ENCODE measurements at places on chromosomes 7 and 10.

DNA sequence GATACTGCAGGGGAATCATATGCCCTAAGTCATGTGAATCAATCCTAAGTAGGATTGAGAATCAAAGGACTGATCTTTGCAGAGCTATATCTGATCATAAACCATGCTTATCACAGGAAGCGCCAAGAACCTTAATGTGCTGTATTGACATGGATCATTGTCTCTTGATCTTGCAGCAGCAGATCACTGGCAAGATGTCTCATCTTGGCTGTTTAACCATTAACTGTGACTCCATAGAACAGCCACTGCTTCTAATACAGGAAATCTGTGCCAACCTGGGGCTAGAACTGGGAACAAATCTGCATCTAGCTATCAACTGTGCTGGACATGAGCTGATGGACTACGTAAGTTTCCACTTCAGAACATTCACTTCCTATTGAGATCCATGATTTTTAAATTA, 21.6 kb downstream of the ENO4 start:
- DNase-seq: no peak

DNA sequence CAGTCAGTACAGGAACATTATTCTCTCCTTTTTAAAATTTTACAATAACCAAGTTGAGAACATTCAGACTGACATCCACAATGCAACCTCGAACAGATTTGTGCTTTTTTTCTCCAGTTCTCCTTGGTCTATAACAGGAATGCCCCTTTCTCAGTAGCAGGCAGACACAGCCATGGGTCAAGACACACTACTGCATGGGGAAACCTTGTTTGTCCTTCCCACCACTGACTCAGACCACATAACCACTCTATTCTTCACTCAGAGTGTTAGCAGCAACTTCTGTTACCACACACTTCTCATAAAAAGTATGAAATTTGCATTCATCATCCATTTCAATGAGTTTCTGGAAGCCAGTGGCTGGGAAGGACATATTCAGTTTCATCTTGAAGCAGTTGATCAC, 421.7 kb downstream of the ADRA2A start:
- DNase-seq: no peak

- DNase-seq: no peak
These were observed 24.7 kb upstream of the ST8SIA6 start for GRCh38 chr10:17479015-17479615.

DNA sequence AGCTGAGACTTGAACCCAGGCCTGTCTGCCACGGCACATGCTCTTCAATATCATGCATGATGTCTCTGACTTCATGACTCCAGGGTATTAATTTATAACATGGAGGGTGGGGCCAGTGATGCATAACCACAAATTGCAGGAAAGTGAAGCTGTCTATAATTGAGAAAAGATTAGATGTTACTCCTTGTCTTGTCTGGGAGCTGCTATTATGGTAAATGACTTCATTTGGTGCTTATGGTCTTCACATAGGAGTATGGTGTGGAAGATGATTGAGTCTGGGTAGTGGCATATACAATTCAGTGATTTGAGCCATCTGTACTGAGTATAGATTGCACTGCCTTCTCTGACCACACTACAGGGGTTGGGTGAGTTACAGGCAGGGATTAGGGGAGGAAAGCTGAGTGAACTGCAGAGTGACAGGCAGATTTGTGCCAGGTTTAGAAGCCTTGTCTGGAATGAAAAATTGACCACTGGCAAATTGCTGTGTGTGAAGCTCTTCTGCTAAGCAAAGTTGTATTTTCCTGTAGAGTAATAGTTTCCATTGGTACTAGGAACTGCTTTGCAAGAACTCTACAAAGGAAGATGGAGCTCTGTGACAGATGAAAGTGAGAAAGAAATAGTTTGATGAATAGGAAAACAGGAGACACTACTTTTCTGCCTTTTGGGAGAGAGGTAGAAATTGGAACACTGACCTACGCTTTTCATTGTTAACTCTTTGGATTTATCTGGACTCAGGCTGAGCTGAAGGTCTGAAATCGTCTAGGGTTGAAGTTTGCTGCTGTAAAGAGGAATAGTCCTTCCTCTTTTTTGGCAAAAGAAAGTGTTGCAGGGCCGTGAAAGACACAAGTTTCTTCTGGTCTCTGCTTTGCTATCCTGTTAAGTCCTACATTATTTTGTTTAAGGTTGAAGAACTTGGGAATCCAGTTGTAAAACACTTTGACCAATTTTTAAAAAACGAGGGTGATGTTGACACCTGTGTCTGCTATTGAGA, 2.7 kb downstream of the SND1 start:
- DNase-seq: no peak

DNA sequence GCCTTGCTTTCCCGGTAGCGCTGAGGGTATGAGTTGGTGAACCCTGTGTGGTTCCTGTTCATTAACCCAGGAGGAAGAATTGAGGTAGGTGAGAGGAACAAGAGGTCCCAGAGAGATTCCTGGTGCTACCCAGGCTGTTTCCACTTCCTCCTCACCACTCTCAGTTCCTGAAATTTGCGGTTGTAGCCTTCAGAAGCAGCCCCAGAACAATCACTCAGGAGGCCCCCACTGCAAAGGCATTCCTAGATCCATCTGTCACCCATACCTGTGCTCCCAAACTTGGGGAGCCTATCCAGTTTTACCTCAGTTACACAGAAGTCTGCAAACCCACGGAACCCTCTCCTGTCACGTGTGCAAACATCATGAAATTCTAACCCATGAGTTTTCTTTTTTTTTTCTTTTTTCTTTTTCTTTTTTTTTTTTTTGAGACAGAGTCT, 9.0 kb upstream of the PIP4K2A start:
- no peak for DNase-seq

- peak; percentile 19 for DNase-seq
These were observed 100.0 kb downstream of the INPP5A start for GRCh38 chr10:132637477-132638129.

DNA sequence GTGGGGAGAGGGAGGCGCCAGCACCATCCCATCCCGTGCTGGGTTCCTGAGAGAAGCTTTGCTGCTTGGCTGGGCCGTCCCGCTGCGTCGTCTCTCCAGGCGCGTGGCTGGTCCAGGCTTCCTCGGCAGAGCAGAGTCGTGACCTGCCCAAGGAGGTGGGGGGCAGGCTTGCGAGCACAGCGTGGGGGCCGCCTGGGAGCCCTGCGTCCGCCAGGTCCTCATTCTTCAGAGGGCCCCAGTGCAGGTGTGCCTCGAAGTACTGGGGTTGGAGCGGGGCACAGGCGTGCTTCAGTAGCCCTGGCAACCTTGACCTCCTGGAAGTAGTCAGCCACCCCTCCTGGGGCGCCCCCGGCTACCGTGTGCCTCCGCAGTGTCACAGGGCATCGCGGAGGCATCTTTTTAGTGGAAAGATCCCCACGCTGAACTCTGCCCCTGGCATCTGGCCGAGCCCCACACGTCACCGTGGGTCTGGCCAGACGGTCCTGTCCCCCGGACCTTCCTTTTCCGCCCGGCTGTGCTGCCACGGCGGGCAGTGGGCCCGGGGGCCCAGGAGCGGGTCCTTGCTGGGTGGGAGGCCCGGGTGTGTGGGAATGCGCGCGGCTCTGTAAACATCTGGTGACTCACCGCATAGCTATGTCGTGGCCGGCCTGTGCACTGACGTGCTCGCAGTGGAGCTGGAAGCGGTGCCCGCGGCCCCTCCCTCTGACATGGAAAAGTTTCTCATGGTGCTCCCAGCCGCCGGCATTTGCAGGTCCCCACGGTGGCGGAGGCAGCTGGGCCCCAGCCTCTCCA, 6.4 kb downstream of the MAFK start:
- DNase-seq: no peak

- DNase-seq: no peak
These were observed 2.3 kb downstream of the KLF6 start for GRCh38 chr10:3782451-3783315.

- DNase-seq: no peak
These were observed 2.9 kb upstream of the TMEM72 start for GRCh38 chr10:44908066-44908749.

DNA sequence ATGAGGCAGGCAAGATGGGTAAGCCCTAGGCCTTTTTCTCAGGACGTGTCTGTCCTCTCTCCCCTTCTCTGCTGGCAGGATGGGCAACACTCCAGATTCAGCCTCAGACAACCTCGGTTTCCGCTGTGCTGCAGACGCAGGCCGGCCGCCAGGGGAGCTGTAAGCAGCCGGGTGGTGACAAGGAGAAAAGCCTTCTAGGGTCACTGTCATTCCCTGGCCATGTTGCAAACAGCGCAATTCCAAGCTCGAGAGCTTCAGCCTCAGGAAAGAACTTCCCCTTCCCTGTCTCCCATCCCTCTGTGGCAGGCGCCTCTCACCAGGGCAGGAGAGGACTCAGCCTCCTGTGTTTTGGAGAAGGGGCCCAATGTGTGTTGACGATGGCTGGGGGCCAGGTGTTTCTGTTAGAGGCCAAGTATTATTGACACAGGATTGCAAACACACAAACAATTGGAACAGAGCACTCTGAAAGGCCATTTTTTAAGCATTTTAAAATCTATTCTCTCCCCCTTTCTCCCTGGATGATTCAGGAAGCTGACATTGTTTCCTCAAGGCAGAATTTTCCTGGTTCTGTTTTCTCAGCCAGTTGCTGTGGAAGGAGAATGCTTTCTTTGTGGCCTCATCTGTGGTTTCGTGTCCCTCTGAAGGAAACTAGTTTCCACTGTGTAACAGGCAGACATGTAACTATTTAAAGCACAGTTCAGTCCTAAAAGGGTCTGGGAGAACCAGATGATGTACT, 13.1 kb downstream of the PHKG1 start:
- DNase-seq: no peak

GRCh38 chr10:46229144-46229563, 57.6 kb upstream of the ANTXRL start:
- peak; percentile 21 for DNase-seq

GRCh38 chr10:124736491-124737136, 7.6 kb downstream of the FAM53B start:
- DNase-seq: no peak

GRCh38 chr7:137127806-137128205, 215.7 kb downstream of the PTN start:
- DNase-seq: no peak

- DNase-seq: no peak
These were observed 24.1 kb upstream of the SLK start for GRCh38 chr10:103942866-103943265.

DNA sequence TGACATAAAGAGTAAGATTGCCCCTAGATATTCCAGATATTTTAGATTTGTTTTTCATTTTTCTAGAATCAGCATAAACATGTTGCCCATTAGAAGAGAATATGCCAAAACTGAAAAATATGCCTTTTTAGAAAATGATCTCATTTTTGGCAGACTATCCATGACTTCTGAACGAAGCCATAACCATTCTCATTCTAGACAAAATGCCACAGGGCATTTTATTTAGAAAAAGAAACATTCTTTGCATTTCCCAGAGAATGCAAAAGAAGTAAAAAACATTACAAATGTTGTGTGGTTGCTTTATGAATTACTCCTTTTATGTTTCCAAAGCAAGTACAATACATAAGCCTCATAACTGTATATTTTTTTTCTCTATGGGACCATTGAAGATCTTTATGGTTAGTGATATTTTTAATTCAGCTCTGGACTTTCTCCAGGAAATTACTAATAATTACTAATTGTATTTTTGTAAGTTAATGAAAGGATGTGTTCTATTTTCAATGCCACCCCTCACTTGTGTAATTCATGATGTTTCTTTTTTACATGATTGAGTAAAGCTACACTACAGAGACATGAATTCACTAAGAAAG, 109.6 kb upstream of the SEM1 start:
- DNase-seq: no peak

DNA sequence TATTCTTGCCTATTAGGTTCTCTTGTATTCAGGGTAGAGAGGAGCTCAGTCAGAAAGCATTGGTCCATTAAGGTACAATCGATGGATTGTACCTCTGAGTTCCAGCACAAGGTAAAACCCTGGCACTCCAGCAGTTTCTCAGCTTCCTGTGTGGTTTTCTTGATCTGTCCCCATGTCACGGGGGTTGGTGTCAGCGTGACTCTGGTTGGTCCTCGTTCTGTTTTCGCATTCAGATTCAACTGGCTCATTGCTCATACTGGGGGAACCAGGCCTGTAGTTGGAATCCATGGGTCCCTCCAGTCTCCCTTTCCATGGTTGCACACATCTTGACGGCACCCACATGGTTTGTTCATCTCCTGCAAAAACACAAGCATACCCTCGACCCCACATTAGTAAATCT, 32.7 kb upstream of the RASGEF1A start:
- DNase-seq: peak; percentile 42
